A673 (cell line): ENCODE measurements at places on chromosomes 11 and 22.

- DNase-seq: no peak
Observed at GRCh38 chr11:3135481-3136440, 29.3 kb downstream of the OSBPL5 start.

DNA sequence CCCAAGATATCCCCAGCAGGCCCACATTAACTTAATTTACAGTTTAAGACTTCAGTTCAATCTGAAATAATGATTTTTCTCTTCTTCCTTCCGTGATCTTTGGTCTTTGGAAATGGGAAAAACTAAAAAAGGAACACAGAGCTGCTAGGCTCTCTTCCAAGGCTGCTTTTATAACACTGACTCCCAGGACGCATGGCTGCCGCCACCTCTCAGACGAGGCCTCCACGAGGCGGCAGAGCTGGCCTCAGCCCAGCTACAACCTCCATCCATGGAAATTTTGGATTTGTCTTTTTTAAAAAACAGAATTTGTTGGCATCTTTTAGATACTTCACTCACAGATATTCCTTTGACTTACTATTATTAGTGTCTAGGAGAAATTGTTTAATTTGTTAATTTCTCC is 385.5 kb upstream of the SYN3 start:
- no peak for DNase-seq

GRCh38 chr11:107619926-107620325 is 29.0 kb downstream of the ELMOD1 start:
- DNase-seq: no peak

DNA sequence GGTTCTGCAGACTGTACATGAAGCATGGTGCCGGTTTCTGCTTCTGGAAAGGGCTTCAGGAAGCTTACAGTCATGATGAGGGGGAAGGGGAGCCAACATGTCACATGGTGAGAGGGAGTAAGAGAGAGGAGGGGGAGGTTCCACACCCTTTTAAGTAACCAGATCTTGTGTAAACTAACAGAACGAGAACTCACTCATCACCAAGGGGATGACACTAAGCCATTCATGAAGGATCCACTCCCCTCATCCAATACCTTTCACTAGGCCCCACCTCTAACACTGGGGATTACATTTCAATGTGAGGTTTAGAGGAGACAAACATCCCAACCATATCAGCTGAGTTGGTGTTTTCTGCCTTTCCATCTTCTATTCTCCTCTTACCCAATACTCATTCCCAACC is 83.5 kb downstream of the BDNF start:
- no peak for DNase-seq

- DNase-seq: no peak
Observed at GRCh38 chr11:9330387-9331384, 16.3 kb upstream of the TMEM41B start.

- DNase-seq: no peak
Observed at GRCh38 chr22:47206164-47206563, 443.7 kb downstream of the TBC1D22A start.

DNA sequence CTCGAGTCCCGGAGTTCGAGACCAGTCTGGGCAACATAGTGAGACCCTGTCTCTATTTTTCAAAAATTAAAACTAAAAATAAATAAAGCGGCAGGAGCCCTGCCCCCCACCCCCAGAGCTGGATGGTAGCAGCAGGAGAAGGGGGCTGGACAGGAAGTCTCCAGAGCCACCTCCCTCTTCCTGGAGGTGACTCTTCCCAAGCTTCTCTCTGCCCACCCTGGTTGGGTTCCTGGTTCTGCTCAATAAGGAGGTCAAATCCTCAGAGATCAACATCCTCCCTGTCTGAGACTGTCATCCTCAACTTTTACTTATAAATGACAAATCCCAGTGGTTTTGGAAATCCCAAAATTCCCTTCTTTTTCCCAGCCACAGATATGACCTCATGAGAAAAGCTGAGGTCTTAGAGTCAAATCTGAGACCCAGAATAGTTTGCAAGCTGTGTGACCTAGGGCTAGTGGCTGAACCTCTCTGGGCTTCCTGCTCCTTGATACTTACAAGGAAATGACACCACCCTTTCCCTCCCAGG is 987 bp downstream of the C1QTNF6 start:
- no peak for DNase-seq

DNA sequence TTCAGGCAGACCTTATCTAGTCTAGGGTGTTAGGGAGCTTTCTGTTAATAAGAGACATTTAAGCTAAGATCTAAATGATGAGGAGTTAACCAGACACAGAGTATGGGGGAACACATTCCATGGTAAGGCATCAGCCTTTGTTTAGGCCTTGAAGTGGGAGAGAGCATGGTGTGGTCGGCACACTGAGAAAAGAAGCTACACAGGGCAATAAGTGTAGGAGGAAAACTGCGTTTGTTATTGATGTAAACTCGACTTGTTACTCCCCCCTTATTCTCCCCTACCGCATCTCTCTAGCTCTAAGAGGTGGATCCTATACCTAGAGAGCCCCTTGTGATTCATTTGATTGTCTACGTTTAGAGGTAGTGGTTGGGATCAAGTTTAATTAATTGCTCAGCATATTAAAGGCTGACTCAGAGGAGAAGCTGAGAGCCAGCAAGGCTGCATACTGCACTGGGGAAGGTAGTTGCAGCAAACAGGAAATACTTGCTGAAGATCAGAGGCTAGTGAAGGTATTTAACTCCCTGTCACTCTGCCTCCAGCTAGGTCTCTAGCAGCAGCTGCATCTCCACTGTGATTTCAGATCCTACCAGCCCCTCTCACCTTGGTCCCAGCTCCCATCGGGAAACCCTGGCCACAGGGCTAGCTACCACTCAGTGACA is 86.8 kb upstream of the TEAD1 start:
- peak; percentile 35 for DNase-seq

DNA sequence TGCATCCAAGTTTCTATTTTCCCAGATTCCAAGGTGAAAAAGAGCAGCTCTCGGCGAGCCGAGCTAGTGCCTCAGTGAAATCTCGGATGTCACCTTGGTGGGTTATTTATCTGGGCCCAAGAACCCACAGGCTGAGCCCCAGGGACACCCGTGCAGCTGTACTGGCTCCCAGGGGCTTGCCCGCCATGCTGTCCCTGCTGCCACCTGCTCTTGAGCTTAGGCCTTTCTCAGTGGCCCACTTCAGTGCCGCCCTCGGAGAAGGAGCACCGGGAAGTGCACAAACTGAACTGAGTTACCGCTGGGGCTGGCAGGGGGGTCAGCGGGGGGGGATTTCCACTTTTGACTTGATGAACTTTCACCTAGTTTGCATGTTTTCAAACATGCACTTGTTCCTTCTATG is 27.9 kb downstream of the CPT1A start:
- no peak for DNase-seq

DNA sequence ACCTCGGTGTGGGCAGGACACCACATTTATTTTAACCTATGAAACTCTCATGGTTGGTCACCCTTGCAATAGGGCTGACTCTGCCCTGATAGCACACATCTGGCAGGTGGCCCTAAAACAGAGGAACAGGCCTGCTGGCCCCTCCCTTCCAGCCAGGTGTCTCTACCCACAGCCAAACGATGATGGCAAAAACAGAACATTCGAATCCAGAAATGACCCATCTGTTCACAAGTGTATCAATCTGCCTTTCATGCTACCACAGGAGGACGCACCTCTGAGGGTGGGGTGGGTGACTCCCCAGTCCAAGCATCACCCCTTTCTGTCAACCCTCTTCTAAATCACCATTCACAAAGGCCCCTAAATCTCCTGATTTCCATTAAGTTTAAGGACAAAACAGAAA is 118.1 kb downstream of the ETS1 start:
- DNase-seq: no peak

DNA sequence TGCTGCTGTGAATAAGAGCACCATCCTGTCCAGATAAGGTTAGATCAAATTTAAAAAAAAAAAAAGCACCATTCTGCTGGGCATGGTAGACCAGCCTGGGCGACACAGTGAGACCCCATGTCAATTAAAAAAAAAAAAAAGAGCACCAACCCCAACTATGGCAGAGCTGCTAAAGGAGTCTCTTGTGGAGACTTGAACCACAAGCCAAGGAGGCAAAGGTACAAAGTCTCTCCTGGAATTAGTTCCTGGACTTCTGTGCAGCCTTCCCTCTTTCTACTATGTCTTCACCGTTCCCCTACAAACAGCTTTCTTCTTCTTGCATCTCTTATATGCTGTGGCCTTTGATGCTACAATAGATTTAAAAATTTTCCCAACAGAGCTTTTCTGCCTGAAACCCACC is 1.3 kb downstream of the PIK3C2A start:
- DNase-seq: no peak

- DNase-seq: no peak
Observed at GRCh38 chr11:46642627-46643335, 25.4 kb downstream of the ATG13 start.

- no peak for DNase-seq
Observed at GRCh38 chr22:43777286-43777685, 34.8 kb downstream of the EFCAB6 start.

GRCh38 chr11:47589977-47590861 is 3.7 kb downstream of the FAM180B start:
- no peak for DNase-seq

- no peak for DNase-seq
Observed at GRCh38 chr11:45666648-45667642, 1.5 kb upstream of the CHST1 start.

- DNase-seq: peak; percentile 92
Observed at GRCh38 chr11:518463-519202, 11.6 kb upstream of the RNH1 start.

GRCh38 chr11:64568041-64568571 is 22.9 kb upstream of the SLC22A12 start:
- no peak for DNase-seq

- no peak for DNase-seq
Observed at GRCh38 chr11:72828692-72829101, 14.5 kb downstream of the ATG16L2 start.

GRCh38 chr22:40757071-40757470 is 62.1 kb downstream of the SLC25A17 start:
- DNase-seq: no peak

DNA sequence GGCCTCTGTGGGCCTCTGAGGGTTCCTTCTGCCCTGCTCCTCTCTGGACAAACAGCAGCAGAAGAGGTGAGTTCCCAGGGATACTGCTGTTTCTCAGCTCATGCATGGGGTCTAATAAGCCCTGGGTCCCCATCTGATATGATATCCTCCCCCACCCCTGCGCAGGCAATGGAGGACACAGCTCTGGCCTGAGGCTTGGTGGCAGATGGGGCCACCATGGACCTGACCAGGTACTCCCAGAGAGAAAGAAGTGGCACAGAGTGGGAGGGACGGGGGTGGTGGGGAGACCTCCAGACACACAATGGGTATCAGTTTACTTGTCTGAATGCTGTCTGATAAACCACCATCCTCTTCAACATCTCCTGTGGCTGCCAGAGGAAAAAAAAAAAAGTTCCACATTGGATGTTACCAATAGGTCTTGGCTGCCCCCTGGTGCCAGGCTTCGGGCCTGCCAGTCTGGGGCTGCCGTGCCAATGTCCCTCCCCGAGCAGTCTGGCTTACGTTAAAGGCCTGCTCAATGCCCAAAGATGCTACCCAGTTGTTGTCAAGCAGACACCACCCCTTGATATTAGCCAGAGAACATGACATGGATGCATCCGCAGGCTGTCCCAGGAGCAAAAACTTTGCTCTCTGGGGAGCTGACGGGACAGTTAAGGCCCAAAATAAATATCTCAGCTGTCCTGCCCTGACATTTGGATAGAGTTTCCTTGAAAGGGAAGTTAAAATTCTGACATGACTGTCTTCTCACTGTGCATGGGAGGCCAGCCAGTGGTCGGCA is 27.9 kb upstream of the ABCC8 start:
- DNase-seq: peak; percentile 68

DNA sequence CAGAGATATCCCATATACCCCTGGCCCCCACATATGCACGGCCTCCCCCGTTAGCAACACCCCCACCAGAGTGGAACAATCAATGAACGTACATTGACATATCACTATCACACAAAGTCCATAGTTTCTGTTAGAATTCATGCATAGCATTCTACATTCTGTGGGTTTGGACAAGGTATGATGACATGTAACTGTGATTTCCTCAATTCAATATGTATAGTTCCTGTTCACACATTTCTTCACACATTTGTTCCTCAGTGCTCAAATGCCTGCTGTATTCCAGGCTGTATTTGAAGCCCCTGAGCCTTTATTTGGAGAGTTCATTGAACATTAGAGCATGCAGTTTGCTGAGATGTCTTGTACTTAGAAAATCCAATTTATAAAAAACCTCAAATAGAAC is 69.9 kb downstream of the PTPRJ start:
- no peak for DNase-seq

DNA sequence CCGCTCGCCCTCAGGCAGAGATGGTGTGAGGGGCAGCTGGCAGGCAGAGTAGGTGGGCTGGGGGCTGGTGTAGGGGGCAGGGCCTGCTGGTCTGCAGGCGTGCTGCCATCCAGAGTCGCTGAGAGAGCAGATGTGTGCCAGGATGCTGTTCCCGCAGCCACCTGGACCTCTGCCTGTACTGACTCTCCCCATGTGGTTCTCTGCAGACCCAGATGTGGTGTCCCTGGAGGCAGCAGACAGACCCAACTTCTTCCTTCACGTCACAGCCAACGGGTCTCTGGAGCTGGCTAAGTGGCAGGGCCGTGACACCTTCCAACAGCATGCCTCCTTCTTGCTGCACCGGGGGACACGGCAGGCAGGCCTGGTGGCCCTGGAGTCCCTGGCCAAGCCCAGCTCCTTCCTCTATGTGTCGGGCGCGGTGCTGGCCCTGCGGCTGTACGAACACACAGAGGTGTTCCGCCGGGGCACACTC is 58.6 kb downstream of the OTOG start:
- no peak for DNase-seq

- DNase-seq: no peak
Observed at GRCh38 chr22:19717181-19717580, 2.9 kb downstream of the SEPTIN5 start.
